Occipital lobe (tissue), 3 donors: ENCODE measurements at places on chromosomes 16 and 17. TPM values are rescaled to one million over a fixed set of nuclear protein-coding genes. Genes with fewer than 3 reads are reported as not detected.

The TMEM94 gene
- total RNA-seq: 25.4 TPM

DNA sequence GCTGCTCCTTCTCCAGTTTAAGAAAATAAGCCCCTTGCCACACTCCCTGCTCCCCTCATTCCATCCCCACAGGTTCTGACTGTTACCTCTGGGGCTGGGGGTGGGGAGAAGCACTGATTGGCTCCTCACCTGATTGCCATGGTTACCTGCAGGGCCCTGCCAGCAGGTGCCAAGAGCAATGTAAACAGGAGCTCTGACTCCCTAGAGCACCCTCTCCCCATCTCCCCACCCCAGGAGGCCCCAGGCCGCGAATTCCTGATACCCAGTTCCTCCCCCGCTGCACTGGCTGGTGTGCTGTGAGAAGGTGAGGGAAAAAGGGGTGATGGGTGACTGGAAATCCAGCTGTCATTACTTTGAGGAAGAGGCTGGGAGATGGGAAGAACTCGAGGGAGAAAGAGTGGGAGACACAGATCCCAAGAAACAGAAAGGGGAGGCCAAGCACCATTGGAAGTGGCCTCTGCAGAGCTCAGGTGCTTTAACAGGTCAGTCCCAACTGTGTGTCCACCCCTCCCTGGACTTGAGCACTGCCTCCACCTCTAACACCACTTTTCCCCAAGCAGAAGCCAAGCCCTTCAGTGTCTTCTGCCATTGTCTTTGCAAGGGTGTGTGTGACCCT, 4.5 kb downstream of the PCGF2 start:
- no peak for DNase-seq

DNA sequence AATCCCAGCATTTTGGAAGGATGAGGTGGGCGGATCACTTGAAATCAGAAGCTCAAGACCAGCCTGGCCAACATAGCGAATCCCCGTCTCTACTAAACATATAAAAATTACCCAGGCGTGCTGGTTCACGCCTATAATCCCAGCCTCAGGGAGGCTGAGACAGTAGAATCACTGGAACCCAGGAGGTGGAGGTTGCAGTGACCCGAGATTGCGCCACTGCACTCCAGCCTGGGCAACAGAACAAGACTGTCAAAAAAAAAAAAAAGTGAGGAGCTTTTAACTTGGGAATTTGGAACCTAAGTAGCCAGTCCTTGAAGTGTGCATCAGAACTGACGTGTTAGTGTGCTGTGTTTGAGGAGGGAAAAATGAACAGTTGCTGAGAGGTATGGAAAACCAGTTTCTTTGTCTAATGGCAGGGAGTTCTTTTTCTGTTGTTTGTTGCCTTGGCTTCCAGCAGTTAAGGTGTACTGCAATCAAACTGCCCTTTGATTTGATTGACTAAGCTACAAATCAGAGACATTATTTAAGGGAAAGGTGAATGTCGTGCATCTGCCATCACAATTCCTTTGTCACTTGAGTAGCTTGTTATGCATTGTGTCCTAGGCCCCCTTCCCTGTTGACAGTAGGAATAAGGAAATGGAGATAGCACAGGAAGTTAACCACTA, 8.6 kb upstream of the DUSP14 start:
- DNase-seq: no peak

DNA sequence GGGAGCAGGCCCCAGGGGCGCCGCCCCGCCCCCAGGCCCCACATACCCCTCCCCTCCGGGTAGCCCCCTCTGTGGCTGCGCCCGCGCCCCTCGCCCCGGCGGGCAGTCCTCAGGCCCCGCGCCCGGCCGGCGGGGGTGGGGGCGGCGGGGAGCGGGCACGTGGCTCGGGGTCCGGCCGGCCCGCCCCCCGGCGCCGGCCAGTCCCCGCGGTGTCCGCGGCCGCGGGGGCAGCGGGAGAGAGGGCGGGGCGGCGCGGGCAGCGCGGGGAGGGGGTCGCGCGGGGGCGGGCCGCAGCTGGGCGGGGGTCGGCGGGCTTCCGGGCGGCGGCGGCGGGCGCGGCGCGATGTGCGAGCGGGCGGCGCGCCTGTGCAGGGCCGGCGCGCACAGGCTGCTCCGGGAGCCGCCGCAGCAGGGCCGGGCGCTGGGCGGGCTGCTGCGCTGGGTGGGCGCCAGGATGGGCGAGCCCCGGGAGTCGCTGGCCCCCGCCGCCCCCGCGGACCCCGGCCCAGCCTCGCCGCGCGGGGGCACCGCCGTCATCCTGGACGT, 335 bp downstream of the NECAB2 start:
- DNase-seq: no peak

The FAAP100 gene
- total RNA-seq: 24.2 TPM

DNA sequence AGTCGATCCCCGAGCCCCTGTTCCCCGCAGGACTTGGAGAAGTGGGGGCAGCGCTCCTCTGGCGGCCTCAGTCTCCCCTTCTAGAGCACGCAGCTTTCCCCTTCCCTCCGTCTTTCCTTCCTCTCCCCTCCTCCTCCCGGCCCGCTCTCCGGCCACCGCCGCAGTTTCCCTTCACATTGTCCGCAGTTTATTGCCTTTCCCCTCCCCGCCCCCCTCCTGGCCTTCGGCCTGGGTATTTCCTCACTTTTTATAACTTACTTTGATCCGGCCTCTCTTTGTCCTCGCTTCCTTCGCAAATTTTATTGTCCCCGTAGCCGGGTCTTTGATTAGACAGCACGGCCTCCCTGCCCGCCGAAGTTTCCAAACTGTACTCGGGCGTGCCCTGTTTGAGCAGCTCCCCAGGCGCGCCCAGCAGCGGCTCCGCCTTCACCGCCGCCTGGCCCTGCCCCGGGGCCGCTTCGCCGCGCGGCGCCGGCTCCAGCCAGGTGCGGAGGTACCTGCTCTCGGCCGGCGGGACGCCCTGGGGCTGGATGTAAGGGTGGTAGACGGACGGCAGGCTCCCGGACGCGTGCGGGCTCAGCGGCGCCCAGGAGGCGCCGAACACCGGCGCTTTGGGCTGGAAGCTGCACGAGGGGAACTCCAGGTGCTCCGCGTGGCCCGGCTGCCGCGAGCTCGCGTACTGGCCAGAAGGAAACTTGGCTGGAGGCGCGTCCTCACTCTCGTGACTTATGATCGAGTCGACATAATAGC, 488 bp downstream of the HOXB9 start:
- DNase-seq: no peak
